Activated CD4-positive, alpha-beta T cell treated with anti-CD3 and anti-CD28 coated beads, Interleukin-2, amount 10 ng/mL, durations not matched to agents 7 days and 5 days (primary cell): ENCODE measurements at places on chromosomes 11 and 22. TPM values are rescaled to one million over a fixed set of nuclear protein-coding genes. Genes with fewer than 3 reads are reported as not detected.

DNA sequence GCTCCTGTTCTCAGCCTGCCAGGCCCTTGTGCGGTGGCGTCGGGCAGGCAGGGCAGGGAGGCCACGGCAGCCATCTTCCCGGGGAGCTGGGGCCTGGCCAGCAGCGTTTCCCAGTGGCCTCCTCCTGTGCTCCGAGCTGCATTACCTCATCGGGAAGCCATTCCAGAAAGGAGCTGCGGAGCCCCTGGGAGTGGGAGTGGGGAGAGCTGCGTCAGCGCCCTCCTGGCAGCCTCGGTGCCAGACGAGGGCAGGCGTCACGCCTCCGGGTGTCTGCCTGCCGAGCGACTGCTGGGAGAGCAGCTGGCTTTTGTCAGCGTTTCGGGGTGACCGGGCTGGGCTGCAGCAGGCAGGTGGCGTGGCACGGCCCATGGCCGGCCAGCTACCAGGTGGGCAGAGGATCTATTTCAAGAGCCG lies 30.9 kb upstream of the WNT7B start:
- H3K4me3 ChIP-seq: no peak overlapping the region
- no peaks in the 10 kb centered on the region for H3K27me3 ChIP-seq
- H3K27ac ChIP-seq: no peak overlapping the region

Gene OR51E1
- total RNA-seq: not detected

DNA sequence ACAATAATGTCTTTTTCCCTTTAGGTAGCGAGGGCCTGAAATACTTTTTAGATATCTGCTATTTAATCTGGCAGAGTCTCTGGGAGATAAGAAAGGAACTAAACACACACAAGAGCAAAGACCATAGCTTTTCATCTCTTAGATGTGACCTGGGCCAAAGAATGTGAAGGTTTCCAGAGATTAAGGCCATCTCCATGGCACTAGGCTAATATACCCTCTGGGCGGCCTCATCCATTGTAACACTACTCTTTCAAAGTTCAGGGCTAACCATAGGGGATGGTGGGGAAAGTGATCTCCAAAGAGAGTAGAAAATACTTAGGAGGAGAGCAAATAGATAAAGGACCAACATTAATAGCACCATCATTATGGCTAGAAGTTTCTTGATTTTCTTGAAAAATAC lies 326.4 kb downstream of the LRRC4C start:
- H3K4me1 ChIP-seq: no peaks in the 10 kb centered on the region
- H3K36me3 ChIP-seq: no peaks in the 10 kb centered on the region

DNA sequence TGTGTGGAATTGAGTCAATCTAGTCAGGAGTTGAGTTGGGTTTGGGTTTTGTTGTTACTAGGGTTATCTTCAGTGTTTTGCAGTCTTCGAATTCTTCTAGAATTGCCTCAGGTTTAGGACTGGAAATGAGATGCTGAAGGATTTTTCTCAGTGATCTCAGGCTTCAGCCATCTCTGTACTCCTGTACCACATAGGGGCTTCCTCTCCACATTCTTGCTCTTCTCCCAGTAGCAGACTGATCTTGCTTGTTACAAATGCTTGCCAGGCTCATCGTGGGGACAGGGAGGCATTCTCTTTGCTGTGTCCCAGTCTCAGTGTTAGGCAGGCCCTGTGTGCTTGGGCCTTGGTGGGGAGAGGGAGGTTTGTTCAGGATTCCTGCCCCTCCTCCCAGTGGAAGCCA lies 96.1 kb downstream of the LRRC32 start:
- no peak overlapping the region for H3K4me3 ChIP-seq
- H3K4me1 ChIP-seq: no peaks in the 10 kb centered on the region
- DNase-seq: no peak
- H3K27me3 ChIP-seq: peaks cover 18% of the 10 kb centered on the region
- H3K36me3 ChIP-seq: no peaks in the 10 kb centered on the region
- H3K27ac ChIP-seq: no peak overlapping the region

- no peak overlapping the region for H3K4me3 ChIP-seq
- no peak for DNase-seq
- peaks cover 62% of the 10 kb centered on the region for H3K27me3 ChIP-seq
- H3K27ac ChIP-seq: no peak overlapping the region
- H3K36me3 ChIP-seq: no peaks in the 10 kb centered on the region
Measured at GRCh38 chr22:49727881-49728569, 99.6 kb downstream of the BRD1 start.

GRCh38 chr22:22520020-22520656 lies at the start of gene ZNF280A:
Gene ZNF280A, minus strand, starts transcription at chr22:22520270. Its CDS starts 4,640 bp downstream, at chr22:22515630.
- no peaks in the 10 kb centered on the region for H3K4me1 ChIP-seq
- no peak within 1 kb of the TSS for H3K4me3 ChIP-seq
- H3K27me3 ChIP-seq: peaks cover 22% of the 10 kb centered on the region
- H3K27ac ChIP-seq: no peak within 1 kb of the TSS
- H3K36me3 ChIP-seq: no peaks in the 10 kb centered on the region
- no peak for DNase-seq

GRCh38 chr11:119608201-119608600 lies 120.8 kb downstream of the NECTIN1 start:
- H3K27ac ChIP-seq: no peak overlapping the region
- peaks cover 3% of the 10 kb centered on the region for H3K27me3 ChIP-seq
- H3K36me3 ChIP-seq: no peaks in the 10 kb centered on the region
- no peak overlapping the region for H3K4me3 ChIP-seq

DNA sequence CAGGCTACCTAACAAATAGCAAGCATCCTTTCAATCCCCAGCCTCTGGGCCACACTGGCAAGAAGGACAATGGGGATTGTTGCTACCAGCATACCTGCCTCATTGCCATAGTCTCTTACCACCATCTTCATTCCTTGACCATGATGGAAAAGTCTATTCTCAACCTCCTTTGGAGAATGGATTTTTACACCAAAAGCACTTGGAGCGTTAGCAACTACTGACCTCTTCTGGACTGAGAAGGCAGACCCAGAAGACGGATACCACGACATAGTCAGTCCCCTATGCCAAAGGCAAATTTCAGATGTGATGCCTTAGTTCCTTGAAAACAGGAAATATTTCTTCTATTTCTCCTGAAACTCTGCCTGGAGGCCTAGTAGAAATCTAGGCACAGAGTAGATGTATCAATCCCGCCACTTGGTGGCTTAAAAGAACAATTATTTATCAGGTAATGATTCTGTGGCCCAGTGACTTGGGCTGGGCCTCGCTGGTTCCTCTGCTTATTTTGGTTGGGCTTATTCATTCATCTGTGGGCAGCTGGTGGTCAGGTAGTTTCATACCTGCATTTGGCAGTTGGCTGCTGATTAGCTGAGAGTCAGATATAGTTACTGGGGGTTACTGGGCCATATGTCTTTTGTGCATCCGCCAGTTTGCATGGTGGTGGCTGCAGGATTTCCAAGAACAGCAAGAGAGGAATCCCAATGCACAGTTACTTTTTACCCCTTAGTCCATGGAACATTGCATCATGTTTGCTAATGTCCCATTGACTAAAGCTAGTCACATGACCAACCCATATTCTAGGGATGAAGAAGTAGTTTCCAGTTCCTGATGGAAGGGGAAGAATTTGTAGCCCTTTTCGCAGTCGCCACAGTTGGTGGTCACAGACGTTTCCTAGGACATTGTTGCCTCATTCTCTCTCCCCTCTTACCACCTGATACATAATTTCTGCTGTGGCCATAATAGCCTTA lies 75.2 kb downstream of the DHCR7 start:
- H3K27me3 ChIP-seq: peaks cover 10% of the 10 kb centered on the region
- H3K27ac ChIP-seq: no peak overlapping the region
- no peaks in the 10 kb centered on the region for H3K4me1 ChIP-seq
- DNase-seq: no peak

- H3K4me1 ChIP-seq: peaks cover 9% of the 10 kb centered on the region
- H3K27ac ChIP-seq: no peak overlapping the region
- H3K27me3 ChIP-seq: peaks cover 9% of the 10 kb centered on the region
- H3K36me3 ChIP-seq: no peaks in the 10 kb centered on the region
- no peak for DNase-seq
Measured at GRCh38 chr11:129790106-129790505, 25.5 kb upstream of the TMEM45B start.

DNA sequence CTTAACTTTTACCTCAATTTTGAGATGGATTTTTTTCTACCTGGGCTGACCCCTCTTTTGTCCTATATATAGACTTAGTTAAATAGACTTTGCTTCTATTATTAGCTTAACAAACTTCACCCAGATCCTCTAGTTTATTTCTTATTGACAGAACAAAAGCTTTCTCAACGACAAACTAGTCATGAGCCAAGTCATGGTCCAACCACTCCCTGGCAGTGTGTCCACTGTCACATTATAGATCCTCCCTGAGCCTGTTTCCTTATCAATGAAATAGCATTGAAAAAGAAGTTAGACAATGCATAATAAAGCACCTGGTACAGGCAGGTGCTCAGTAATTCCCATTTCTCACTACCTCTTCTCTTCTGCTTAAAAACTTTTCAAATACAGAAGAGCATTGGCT lies 155.1 kb downstream of the SPON1 start:
- H3K36me3 ChIP-seq: no peaks in the 10 kb centered on the region
- no peak overlapping the region for H3K27ac ChIP-seq
- no peaks in the 10 kb centered on the region for H3K27me3 ChIP-seq

DNA sequence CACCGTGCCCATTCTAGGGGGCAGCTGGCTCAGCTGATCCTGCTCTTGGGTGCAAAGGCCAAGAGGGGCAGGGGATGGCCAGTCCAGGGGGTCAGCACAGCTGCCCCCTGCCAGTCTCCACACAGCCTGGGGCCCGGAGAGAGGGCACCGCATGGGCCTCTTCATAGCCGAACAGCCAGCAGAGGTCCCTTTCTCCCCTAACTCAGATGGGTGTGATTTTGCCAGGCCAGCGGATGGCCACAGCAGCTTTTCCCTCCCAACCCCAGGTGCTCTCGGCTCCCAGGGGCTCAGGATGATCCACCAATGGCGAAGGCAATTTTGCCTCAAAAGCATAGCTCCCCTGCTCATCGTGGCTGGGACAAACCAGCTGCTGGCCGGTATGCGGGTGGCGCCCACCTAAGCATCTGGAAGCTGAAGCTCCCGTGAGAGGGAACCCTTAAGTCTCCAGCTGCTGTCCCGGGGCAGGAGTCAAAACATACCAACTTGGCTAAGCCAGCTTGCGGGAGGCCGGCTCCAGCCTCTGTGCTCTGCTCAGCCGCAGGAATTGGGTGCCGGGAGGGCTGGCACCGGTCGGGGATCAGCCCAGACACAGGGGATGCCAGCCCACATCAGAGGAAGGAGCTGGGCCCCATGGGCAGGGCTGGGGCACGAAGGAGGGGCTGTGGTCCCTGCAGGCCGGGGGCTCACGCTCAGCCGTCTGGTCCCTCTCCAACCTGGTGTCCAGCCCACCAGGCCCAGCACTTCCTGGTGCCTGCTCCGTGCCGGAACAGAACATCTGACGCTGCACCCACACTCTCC lies 30.5 kb upstream of the GNB1L start:
- no peak for DNase-seq
- H3K27me3 ChIP-seq: no peaks in the 10 kb centered on the region
- peaks cover 26% of the 10 kb centered on the region for H3K4me1 ChIP-seq
- no peak overlapping the region for H3K4me3 ChIP-seq
- peaks cover 3% of the 10 kb centered on the region for H3K36me3 ChIP-seq

DNA sequence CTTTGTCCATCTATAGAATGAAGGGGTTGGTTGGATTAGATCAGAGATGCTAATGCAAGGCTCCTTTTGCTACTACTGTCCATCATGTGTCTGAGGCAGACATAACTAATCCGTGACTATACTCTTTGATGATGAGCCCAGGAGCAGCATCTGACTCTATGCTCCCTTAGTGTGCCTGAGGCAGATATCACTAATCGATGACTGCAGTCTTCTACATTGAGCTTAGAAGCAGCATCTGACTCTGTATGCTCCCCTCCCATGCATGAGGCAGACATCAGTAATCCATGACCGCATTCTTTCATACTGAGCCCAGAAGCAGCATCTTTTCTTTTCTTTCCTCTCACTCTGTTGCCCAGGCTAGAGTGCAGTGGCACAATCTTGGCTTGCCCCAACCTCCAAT lies 4.2 kb downstream of the TCN2 start:
- peaks cover 36% of the 10 kb centered on the region for H3K4me1 ChIP-seq
- H3K27me3 ChIP-seq: peaks cover 1% of the 10 kb centered on the region
- H3K27ac ChIP-seq: no peak overlapping the region
- DNase-seq: no peak
- H3K4me3 ChIP-seq: no peak overlapping the region

Gene KRTAP5-11
- total RNA-seq: not detected

Gene GTSE1
- 96.4 TPM for total RNA-seq

DNA sequence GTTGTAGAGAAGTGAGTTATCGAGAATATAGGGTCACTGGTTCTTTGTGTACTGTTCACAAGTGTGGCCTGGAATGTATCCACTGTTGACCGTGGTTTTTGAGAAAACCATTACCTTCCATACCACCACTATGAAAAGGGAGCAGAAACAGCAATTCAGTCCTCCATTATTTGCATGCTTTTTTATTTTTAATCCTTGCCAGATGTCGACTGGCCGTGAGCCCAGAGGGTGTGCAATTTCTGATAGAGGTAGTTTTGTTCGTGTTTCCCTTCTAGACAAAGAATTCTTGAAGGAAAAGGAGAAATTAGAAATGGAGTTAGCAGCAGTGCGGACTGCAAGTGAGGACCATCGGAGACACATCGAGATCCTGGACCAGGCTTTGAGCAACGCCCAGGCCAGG lies 81.7 kb downstream of the AMOTL1 start:
- no peak overlapping the region for H3K27ac ChIP-seq
- no peak overlapping the region for H3K4me3 ChIP-seq
- DNase-seq: no peak
- no peaks in the 10 kb centered on the region for H3K4me1 ChIP-seq

Gene SLC5A1
- not detected for total RNA-seq

Gene SERPIND1
- not detected for total RNA-seq

- peak; percentile 17 for DNase-seq
- H3K4me1 ChIP-seq: peaks cover 17% of the 10 kb centered on the region
- peak overlapping the region; percentile 67 for H3K4me3 ChIP-seq
- H3K27me3 ChIP-seq: peaks cover 64% of the 10 kb centered on the region
Measured at GRCh38 chr11:124837491-124837856, 27.8 kb upstream of the ROBO3 start.

Gene OR5M11
- not detected for total RNA-seq

Gene ZNF214
- total RNA-seq: not detected

- H3K27ac ChIP-seq: peak overlapping the region; percentile 93
- H3K4me3 ChIP-seq: peak overlapping the region; percentile 95
- no peak for DNase-seq
- peaks cover 77% of the 10 kb centered on the region for H3K36me3 ChIP-seq
- no peaks in the 10 kb centered on the region for H3K27me3 ChIP-seq
Measured at GRCh38 chr11:67273260-67273990, 7.2 kb downstream of the GRK2 start.

GRCh38 chr22:38257181-38257580 lies 15.6 kb downstream of the TMEM184B start:
- no peak for DNase-seq
- H3K4me1 ChIP-seq: peaks cover 6% of the 10 kb centered on the region
- no peaks in the 10 kb centered on the region for H3K27me3 ChIP-seq
- H3K27ac ChIP-seq: no peak overlapping the region

DNA sequence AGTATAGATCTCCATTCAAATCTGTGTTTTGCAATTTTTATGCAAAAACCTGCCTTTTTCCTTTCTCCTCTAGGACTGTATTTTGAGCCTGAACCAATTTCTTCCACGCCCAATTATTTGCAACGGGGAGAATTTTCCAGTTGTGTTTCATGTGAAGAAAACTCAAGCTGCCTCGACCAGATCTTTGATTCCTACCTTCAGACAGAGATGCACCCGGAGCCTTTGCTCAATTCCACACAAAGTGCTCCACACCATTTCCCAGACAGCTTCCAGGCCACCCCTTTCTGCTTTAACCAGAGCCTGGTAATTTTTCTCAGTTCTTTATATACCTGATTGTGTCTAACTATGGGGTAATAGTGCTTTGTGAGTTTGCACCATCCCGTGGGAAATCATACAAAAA lies 8.0 kb downstream of the POU2AF3 start:
- DNase-seq: no peak
- H3K4me1 ChIP-seq: no peaks in the 10 kb centered on the region
- no peak overlapping the region for H3K4me3 ChIP-seq
- no peaks in the 10 kb centered on the region for H3K36me3 ChIP-seq
- H3K27me3 ChIP-seq: peaks cover 50% of the 10 kb centered on the region
